ENCODE measurements at places on chromosomes 2 and 18.

DNA sequence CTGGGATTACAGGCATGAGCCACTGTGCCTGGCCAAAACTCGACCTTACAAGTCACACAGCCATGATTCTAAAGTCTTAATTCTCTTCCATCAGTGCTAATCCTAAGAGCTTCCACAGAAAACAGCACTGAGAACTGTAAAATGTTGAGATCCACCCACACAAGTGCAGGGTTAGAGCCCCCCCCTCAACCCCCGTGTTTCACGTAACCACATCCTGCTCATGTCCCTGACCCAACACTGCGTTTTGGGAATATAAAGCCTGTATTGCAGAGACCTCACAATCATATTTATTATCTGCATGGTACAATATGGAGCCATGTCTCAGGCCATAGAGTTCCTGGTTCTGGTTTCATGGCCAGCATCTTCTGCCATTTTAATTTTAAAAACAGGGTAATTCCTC lies 110.8 kb downstream of the GBX2 start:
- no peak for DNase-seq

DNA sequence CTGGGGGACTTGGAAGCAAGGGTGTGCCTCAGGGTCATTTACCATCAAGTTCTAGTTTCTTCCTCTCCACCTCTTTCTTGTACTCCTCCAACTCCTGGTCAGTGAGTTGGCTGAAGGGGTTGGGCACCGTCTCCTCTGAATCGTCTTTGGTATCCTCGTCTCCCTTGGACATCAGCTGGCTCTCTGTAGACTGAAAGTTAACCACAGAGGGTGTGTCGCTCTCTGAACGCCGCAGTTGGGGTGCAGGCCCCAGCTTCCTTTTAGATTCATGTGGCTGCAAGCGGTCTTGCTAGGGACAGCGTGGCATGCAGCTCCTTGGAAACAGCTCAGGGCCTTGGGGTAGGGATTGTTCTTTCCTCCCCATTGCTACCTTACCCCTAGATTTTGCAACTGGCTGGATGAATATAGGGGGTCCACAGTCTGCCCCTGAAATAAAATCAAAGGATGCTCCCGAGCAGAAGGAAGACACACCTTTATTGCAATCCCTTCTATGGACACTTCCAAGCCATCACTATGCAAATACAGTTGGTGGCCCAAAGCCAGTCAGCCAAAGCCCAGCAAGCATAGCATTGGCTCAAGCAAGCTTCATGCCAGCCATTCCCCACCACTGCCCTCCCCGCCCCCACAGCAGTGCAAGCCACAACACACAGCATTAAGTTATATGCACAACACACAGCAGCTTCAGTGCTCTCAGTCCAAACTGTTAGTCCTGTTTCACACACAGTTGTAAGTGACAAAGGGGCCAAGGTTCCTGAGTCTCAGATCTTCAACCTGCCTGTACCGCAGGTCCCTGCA lies 93.2 kb downstream of the ADD2 start:
- DNase-seq = no peak

GRCh38 chr2:36611316-36611990 lies 13.5 kb upstream of the FEZ2 start:
- DNase-seq = no peak

DNA sequence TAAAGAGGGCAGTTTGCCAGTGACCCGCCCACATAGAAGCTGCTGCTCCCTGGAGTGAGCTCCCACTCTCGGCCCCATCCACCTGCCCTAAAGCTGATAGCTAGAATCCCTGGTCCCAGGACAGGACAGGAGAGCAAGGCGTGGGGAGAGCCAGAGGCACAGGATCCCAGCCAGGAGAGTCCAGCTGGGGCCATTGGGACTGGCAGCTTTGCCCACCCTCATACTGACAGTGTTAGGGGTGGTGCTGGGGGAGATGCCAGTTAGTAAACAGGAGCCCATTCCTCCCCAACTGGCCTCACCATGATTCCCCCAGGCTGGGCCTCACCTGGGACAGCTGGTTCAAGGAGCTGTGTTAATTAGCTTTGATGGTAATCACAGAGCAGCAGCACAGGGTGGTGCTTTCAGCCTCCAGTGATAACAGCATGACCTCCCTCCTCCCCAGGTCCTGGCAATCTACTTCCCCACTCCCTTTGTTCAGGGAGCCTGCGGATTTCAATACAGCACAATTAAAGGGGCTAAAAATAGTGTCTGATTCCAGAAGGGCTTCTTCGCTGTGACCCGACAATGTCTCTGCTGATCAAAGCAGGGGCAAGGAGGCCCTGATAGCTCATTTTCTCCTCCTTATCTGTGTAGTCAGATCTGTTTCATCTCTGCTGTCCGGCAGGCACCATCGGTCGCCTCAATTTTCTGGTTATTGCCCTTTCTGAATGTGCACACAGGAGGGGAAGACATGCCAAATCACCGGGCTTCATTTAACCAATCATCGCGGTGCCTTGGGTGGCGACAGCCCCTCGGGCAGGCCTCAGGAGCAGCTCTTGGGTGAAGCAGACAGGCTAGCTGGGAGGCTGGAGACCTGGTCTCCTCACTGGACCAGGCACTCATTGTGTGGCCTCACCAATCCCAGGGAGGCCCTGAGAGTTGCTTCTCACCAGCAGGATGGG lies 119.9 kb upstream of the TEX51 start:
- no peak for DNase-seq

DNA sequence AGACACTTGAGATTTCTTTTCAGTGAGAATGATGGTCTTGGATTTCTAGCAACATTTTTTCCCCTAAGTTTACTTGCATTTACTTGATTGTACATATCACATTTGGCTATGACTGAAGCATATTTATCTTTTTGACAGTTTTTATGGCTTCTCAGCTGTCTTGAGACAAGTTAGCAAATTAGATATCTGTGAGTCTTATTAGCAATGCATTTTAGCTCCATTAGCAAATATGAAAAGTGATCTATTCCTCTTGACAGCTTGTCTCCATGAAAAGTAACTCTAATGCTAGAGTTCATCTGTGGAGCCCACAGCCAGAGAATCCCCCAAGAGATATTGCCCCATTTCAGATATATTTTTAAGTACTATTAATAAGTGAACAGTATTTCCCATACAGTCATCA lies 72.1 kb upstream of the FAM237A start:
- no peak for DNase-seq

GRCh38 chr2:82139979-82140611 lies 1835.5 kb upstream of the LRRTM1 start:
- no peak for DNase-seq

- DNase-seq = no peak
Observed at GRCh38 chr2:240503848-240504247, 53.9 kb downstream of the ANKMY1 start.

DNA sequence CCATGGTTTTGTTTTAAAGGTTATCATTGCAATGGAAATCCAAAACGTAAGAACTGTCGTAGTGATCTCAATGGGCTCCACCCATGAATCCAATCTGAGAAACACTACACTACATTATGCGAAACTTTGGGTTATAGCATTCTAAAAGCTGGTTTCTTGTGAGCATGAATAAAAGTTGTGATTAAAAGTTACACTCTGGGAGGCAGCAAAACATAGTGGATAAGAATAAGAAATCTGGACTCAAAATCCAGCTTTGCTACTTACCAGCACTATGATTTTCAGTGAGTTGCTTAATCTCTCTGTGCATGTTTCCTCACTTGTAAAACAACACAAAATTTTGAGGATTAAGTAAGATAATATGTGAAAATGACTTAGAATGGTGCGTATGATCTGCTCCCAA lies 25.7 kb upstream of the THOC1 start:
- no peak for DNase-seq

All from stimulated activated CD8-positive, alpha-beta memory T cell treated with anti-CD3 and anti-CD28 coated beads, Interleukin-15, amount 100 ng/mL, for 24 hours (primary cell).